ENCODE measurements at places on chromosomes 13 and 19.

DNA sequence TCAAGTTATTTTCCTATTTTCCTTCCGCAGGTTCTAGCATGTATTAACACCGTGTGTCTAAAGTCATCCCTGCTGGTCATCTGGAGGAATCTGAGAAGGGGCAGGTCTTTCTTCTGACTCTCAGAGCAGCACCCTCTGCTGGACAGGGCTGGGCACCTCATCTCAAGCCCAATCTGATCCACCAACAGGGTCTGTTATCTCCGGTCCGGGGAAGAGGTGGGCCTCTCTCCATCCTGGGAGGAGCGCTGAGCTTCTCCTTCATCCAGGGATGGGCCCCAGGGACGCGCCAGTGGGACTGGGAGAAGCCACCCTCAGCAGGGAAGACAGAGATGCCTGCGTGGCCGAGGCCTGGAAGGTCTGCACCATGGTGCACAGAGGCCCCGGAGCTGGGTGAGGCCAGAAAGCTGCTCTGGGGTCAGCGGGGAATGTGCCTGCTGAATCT is 26.0 kb upstream of the ZNF331 start:
- peak; percentile 33 for DNase-seq

DNA sequence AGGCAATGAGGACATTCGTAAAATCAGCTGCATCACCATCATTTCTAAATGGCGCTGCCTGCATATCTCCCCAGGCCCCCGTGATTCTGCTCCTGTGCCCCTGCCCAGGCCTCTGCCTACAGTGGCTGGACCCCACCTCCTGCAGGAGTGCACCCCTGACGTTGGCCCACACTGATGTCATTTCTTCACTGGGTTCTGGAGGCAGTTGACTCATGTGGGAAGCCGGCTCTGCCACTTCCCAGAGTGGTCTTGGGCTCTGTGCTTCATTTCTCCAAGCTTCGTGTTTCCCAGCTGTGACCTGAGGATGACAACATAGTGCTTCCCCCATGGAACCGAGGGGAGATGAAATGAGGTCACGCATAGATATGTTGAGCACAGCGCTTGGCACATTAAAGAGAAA is 19.9 kb downstream of the CCNE1 start:
- no peak for DNase-seq

GRCh38 chr19:21704320-21704719 is 63.1 kb downstream of the ZNF100 start:
- DNase-seq, result no peak

GRCh38 chr19:28028881-28029444 is 1184.0 kb downstream of the UQCRFS1 start:
- no peak for DNase-seq

DNA sequence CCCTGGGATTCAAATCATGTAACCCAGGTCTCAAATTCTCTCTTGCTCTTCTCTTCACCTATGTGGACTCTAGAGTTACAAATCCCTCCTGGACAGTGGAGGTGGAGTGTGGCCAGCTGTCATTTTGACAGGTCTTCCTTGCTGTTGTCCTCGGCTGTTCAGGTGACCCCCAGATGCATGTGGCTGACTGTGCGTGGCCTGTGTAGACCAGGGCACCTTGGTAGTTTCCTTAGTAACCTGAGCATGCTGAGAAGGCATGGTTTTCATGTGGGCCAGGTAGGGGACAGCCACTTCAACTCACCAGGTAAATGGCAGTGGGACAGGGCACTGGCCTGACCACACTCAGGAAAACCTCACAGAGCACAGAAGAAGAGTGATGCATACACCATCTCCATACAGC is 155.0 kb upstream of the TSHZ3 start:
- no peak for DNase-seq

DNA sequence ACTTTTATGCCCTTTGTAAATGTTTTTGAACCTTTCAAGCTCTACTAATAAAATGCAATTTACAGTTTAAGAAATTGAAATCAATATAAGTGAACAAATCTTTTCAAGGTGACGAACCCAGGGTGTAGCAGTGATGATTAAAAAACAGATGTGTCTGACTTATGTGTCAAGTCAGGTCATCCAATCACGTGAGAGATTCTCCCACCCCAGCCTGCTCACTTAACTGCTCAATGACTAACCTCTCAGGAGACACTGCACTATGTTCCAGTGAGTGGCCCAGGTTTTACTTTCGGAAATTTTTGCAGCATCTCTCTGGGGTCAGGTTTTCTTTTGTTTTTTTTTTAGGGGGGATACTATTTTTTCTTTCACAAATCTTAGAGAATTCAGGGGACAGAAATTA is 60.7 kb downstream of the ZNF429 start:
- no peak for DNase-seq

GRCh38 chr13:113430378-113431110 is 22.7 kb downstream of the ADPRHL1 start:
- no peak for DNase-seq

All from GM04504 (cell line).